ENCODE measurements at places on chromosomes 6 and 20. TPM values are rescaled to one million over a fixed set of nuclear protein-coding genes. Genes with fewer than 3 reads are reported as not detected.

The TMEM30A gene
- total RNA-seq, result 59.1 TPM

The CRISP2 gene
- total RNA-seq, result not detected

The SCUBE3 gene
- total RNA-seq, result not detected

The SIRPB1 gene
- total RNA-seq, result 22.8 TPM

The PPIL6 gene
- total RNA-seq, result 1.9 TPM
